ENCODE measurements at places on chromosomes 11 and 22.
A peak's percentile ranks its signal among the peaks of the same experiment; 100 is the strongest.

GRCh38 chr11:125978778-125979407 lies 33.0 kb downstream of the VSIG10L2 start:
- no peak for DNase-seq

- no peak for DNase-seq
Measured at GRCh38 chr11:33413301-33413700, 156.1 kb downstream of the HIPK3 start.

- DNase-seq: no peak
Measured at GRCh38 chr11:57815877-57816276, 54.3 kb downstream of the CTNND1 start.

GRCh38 chr22:27752771-27753170 lies 48.8 kb downstream of the MN1 start:
- peak; percentile 57 for DNase-seq

DNA sequence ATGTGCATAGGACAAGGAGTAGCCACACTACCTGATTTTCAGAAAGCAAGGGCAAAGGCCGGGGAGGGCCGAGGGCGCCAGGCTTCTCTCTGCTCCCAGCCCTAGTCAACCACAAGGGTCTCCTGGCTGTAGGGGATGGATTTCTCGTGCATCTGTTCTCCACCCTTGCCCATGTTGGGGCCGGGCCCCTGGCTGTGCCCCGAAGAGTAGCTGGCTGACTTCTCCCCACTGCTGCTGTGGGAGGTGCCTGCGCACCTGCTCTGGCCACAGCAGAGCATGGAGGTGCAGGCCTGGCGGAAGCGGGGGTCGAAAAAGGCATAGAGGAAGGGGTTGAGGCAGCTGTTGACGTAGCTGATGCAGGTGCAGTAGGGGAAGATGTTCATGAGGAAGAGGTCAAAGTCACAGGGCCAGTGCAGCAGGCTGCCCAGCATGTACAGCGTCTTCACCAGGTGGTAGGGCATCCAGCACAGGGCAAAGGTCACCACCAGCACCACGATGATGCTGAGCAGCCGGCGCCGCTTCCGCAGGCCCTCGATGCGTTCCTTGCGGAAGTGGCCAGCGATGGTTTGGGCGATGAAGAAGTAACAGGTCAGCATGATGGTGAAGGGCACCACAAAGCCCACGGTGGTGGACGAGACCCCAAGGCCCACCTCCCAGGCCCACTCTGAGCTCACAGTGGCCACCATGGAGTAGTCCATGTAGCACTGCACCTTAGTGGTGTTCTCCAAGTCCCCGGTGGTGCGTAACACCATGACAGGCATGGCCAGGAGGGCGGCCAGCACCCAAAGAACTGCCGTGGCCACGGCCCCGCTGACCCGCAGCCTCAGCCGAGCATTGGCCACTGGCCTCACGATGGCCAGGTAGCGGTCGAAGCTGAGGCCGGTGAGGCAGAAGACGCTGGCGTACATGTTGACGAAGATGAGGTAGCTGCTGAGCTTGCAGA lies 1.0 kb downstream of the APLNR start:
- no peak for DNase-seq

- peak; percentile 43 for DNase-seq
Measured at GRCh38 chr22:36277482-36278291, 24.8 kb downstream of the APOL1 start.

DNA sequence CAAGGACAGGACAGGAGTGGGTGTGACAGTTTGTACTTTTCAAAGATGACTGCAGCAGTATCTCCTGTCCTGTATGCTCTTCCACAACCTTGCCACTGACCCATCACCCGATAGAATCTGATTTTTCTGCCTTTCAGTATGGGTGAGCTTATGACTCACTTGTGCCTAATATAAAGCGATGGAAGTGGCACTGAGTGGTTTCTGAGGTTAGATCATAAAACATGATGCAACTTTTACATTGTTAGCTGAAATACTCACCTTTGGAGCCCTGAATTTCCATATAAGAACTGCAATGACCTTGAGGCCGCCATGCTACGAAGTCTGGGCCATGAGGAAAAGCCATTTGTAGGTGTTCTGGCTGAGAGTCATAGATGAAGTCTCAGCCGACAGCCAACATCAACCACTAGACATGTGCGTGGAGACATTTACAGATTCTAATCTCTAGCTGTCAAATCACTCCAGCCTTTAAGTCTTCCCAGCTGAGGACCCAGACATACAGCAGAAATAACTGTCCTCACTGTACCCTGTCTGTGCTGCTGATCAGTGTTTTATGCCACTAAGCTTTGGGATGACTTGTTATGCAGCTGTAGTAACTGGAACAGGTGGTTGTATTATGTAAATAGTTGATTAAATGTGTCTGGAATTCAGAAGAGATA lies 105.9 kb upstream of the ARHGAP20 start:
- DNase-seq: no peak

DNA sequence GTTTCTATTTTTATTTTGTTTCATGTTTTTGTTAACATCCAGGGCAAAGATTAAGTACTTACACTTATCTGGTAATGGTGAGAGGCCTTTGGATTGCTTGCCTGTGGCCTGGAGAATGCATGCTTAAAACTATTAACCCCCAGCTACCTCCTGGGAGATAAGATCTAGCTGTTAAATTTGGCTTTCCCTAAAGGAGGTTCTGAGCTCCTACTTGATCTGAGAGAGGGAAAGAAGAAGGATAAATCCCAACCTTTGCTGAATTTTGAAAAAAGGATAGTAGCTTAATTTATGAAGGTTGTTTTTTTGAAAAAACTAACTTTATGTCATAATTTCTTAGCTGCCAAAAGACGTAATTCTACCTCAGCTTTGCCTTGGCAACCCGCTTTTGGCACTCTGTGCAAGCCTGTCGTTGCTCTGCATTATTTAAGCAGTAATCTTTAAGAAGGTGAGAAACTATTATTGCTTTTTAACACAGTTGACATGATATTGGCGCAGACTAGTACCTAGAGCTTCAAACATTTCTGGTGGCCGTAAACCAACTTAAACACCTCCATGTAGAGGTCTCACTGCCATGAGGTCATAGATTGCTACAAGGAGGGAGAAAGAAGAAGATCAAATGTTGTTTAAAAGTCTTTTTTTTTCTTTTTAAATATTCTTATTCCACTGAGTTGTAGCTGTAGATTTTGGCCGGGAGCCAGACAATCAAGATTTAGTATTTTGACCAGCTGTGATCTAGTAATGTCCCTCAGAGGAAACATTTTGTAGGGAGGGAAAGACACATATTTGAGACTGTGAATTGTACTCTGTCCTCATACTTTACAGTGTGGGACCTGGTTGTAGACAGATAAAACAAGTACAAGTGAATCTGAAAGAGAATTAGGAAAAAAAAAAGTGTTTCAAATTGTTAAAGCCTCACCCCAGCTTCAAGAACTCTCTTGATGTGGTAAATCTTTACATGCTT lies 74.4 kb downstream of the WNT11 start:
- DNase-seq: no peak

GRCh38 chr22:42314709-42315391 lies 44.4 kb upstream of the TCF20 start:
- no peak for DNase-seq

DNA sequence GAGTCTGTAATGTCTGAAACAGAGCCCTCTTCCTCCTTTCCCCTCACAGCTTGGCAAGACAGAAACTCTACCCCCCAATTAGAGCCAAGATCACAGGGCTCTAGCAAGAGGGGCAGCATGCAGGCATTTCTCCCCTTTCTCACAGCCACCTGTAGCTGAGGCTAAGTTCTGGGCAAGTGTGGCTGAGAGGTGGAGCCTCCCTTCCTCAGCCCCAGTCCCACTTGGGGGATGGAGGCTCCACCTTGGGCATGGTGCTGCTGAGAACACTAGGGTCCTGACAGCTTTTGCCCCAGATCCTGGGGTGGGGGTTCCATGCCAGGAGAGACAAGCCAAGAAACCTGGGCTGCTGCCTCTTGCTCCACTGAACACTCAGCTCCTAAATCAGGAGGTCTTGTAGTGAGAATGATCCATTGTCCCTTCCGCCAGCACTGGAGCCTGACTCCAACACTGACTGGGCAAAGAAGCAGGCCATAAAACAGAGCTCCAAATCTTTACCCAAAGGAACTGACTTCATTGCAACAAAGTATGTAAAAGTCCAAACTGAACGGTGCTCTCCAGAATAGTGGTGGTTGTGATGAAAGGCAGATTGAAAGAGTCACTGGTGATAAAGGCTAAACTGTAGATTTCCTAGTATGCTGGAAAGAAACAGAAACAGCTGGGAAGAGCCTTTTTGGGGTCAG lies 25.6 kb downstream of the NARS2 start:
- DNase-seq: no peak

GRCh38 chr22:39315389-39315788 lies 4.0 kb downstream of the RPL3 start:
- no peak for DNase-seq

GRCh38 chr22:41237707-41238569 lies 2.8 kb downstream of the CHADL start:
- DNase-seq: peak; percentile 40

- DNase-seq: no peak
Measured at GRCh38 chr11:126588630-126589491, 233.4 kb downstream of the ST3GAL4 start.

- DNase-seq: no peak
Measured at GRCh38 chr11:27976262-27976661, 131.7 kb downstream of the KIF18A start.

- no peak for DNase-seq
Measured at GRCh38 chr22:44540756-44541670, 43.0 kb upstream of the RTL6 start.

- no peak for DNase-seq
Measured at GRCh38 chr11:119765628-119766027, 36.6 kb upstream of the NECTIN1 start.

GRCh38 chr11:79090191-79090705 lies 350.6 kb downstream of the TENM4 start:
- DNase-seq: no peak

DNA sequence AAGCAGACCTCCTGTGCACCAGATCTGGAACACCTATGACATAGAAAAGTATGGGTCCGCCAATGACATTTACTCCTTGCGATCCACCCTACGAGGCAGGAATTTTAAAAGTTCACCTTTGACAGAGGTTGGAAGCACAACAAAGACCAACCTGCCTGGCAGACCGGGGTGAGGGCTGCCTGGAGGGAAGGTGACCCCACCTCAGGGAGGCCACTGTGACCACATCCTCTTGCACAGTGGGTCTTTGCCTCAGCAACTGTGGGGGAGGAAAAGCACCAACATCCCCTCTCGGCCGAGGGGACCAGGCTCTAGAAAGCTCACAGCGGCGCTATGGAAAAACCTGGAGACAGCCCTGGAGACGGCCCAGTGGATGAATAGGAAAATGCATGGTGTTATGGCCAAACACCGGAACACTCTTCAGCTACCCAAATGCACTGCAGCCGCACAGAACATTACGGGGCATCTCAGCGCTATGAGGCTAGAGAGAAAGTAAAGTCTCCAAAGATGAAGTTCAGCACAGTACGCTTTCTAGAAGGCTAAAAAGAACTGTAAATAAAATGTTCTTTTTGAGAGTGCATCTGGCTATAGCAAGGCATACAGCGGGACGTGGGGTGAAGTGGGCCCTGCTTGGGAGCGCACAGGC lies 1.8 kb upstream of the SHISAL1 start:
- no peak for DNase-seq

- no peak for DNase-seq
Measured at GRCh38 chr22:46461566-46462180, 75.7 kb downstream of the CELSR1 start.

DNA sequence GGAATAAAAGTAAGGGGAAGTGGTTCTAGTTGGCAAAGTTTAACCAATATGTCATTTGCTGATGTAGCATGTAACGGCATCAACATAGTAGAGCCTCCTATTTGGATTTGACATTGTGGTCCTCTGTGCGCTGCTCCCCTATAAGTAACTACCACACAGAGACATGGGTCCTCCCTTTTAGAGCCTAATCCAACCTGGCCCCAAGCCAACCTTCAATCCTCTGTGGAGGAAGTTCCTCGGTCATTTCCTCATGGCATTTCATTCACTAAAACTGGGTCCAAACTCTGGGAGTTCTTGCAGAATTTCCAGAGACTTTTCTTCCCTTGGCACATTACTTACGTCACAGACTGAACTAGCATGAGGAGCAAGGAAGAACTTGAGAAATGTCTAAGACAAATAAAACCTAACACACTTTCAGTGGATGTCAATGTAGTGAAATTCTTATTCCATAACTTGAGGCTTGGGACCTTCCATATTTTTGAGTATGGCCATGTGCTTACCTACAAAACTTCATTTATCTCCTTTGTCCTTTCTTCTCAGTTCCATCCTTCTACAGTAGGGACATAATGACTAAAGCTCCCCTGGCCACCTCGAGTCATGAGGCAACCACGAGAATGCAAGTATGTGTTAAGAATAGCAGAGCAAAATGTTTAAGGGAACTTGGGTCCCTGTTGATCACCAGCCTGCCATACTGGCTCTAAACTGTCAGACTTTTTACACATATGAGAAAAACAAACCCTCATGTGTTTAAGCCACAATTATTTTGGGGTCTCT lies 34.7 kb downstream of the MMP20 start:
- DNase-seq: no peak

- DNase-seq: peak; percentile 16
Measured at GRCh38 chr11:121318848-121319834, 26.6 kb downstream of the SC5D start.

DNA sequence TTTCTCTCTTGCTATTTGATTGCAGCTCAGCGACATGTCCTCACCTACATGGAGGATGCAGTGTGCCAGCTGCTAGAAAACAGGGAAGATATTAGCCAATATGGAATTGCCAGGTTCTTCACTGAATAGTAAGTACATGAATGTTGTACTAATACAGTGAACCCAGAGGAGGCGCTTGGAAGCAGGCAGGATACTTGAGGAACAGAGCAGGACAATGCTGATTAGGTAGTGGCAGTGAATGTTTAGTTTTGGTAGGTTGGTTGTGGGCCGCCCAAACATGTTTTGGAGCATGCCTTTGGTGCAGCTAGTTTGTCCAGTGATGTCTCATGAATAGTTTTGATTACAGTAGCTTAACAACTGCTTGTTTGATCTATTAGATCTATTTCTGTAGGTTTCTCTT lies 50.6 kb downstream of the CSTPP1 start:
- DNase-seq: no peak

DNA sequence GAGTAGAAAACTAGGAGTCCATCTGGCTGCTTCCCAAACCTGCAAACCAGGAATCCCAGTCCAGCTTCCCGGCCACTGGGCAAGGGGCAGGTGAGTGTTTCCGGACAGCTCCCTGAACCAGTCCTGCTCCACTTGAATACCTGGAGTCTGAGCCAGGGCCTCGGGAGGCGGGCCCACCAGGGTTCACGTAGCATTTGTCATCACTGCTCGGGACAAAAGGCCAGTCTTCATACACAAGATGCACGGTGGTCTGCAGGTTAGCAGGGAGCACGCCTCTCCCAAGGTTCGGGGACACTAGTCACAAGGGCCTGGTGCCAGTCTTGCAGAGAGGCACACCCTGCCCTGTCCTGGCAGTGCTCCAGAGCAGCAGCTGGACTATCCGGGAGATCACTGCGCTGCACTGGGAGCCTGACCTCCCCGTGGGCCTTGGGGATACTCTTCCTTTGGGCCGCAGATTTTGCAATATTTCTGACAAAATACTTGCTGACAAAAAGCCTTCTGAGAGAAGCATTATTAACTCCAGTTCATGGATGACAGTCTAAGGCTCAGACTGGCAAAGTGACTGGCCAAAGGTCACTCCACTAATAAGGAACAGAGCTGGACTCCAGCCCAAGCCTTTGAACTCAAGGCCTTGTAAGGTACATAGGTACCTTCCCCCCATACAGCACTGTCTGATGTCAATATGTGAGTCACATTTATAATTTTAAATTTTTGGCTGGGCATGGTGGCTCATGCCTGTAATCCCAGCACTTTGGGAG lies 25.1 kb downstream of the CD6 start:
- DNase-seq: no peak
